ENCODE measurements at places on chromosomes 5 and 9.

- H3K36me3 ChIP-seq, result no peaks in the 10 kb centered on the region
- no peak overlapping the region for H3K27ac ChIP-seq
- no peak overlapping the region for H3K4me3 ChIP-seq
- H3K4me1 ChIP-seq, result peaks cover 2% of the 10 kb centered on the region
- no peak for DNase-seq
These were observed 31.3 kb downstream of the PARP8 start for GRCh38 chr5:50697739-50698138.

DNA sequence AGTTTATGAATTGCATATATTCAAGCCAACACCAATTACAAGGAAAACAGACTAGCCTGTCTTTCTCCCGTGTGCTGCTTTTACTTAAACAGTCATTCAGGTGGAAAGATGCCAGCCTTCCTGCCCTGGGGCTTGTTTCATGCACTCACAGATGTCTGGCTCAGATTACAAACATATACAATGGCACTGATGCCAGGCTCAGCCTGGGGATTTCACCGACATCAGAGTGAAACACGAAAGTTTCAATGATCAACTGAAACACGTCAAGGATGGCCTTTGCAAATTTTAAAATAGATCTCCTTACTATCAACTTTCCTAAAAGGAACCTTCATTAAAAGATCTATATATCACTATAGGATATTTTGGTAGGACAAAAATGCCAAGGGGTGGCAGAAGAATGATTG, 1576.5 kb downstream of the EFNA5 start:
- no peak overlapping the region for H3K4me3 ChIP-seq
- no peak for DNase-seq
- no peaks in the 10 kb centered on the region for H3K27me3 ChIP-seq
- no peaks in the 10 kb centered on the region for H3K4me1 ChIP-seq

- H3K27ac ChIP-seq, result no peak overlapping the region
- H3K4me3 ChIP-seq, result no peak overlapping the region
- H3K4me1 ChIP-seq, result no peaks in the 10 kb centered on the region
- H3K27me3 ChIP-seq, result no peaks in the 10 kb centered on the region
- DNase-seq, result no peak
These were observed 370.1 kb upstream of the TLE4 start for GRCh38 chr9:79201636-79202035.

- no peak overlapping the region for H3K4me3 ChIP-seq
- no peaks in the 10 kb centered on the region for H3K27me3 ChIP-seq
- H3K36me3 ChIP-seq, result no peaks in the 10 kb centered on the region
- DNase-seq, result no peak
These were observed 6.4 kb downstream of the ADAMTS6 start for GRCh38 chr5:65475336-65475735.

GRCh38 chr5:65961633-65962032, 35.3 kb downstream of the ERBIN start:
- H3K27ac ChIP-seq, result no peak overlapping the region
- H3K27me3 ChIP-seq, result no peaks in the 10 kb centered on the region
- DNase-seq, result no peak
- no peak overlapping the region for H3K4me3 ChIP-seq
- no peaks in the 10 kb centered on the region for H3K4me1 ChIP-seq

DNA sequence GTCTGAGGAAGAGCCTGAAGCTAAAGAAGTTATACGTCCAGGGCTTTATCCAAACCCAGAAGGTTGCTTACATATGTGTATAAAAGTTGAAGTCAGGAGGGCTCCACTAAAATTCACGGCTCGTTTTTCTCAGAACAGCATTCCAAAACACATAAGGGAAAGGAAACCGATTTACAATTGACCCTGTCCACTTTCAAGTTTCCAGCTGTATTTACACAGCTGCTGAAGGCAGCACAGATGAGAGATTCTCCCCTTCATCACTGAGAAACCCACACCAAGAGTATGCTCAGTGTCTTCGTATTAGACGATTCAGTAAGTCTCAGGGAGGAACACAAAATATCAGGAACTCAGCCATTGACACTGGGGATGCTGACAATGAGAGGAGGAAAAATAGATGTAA, 5.9 kb upstream of the NREP start:
- H3K36me3 ChIP-seq, result no peaks in the 10 kb centered on the region
- no peak overlapping the region for H3K27ac ChIP-seq
- H3K4me3 ChIP-seq, result no peak overlapping the region
- DNase-seq, result no peak
- no peaks in the 10 kb centered on the region for H3K4me1 ChIP-seq
- H3K27me3 ChIP-seq, result no peaks in the 10 kb centered on the region

- H3K27me3 ChIP-seq, result no peaks in the 10 kb centered on the region
- DNase-seq, result no peak
- H3K4me3 ChIP-seq, result no peak overlapping the region
- H3K4me1 ChIP-seq, result no peaks in the 10 kb centered on the region
- H3K36me3 ChIP-seq, result no peaks in the 10 kb centered on the region
- H3K27ac ChIP-seq, result no peak overlapping the region
These were observed 140.0 kb downstream of the SYK start for GRCh38 chr9:90941661-90942060.

DNA sequence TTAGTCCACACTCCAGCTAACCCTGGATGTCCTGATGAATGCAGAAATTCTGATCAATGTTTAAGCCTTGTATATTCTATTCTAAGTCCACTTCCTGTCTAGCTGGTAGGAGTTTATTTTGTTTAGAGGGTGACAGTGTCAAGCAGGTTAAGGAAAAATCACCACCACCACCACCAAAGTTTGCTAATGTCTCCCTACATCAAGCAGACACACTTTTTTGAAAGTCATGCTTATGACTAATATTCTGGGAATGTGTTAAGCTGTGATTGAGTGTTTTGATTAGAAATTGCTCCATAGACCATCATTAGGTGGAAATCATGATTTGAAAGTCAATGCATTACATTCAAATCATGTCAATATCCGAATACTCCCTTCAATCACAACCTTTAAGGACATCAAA, 1530.1 kb downstream of the MAT2B start:
- H3K36me3 ChIP-seq, result no peaks in the 10 kb centered on the region
- no peaks in the 10 kb centered on the region for H3K4me1 ChIP-seq
- H3K27ac ChIP-seq, result no peak overlapping the region

- H3K4me3 ChIP-seq, result no peak overlapping the region
- no peaks in the 10 kb centered on the region for H3K27me3 ChIP-seq
- DNase-seq, result no peak
- H3K36me3 ChIP-seq, result no peaks in the 10 kb centered on the region
- no peaks in the 10 kb centered on the region for H3K4me1 ChIP-seq
- H3K27ac ChIP-seq, result no peak overlapping the region
These were observed 32.7 kb downstream of the PKD2L2 start for GRCh38 chr5:137921931-137922330.

- DNase-seq, result peak; percentile 66
- peaks cover 13% of the 10 kb centered on the region for H3K4me1 ChIP-seq
- H3K27me3 ChIP-seq, result no peaks in the 10 kb centered on the region
- peaks cover 5% of the 10 kb centered on the region for H3K36me3 ChIP-seq
These were observed 34.0 kb upstream of the PPP1R2B start for GRCh38 chr5:156815988-156816599.

DNA sequence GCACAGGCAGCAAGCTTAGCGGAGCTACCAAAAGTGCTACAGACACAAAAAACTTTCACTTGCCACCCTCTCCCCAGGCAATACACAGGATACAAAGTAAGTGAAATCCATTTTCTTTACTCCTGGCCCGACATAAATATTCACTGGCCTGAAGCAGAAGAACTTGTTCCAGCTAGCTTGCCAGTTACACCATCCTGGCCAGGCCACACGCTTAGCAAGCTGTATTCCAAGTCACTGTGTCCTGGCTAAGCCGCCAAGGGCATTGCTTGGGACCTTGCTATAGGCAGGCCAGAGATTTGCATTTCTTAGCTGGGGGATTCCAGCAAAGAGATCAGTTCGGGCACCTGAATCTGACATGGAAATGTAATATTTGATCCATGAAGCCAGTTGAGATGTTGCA, 71.0 kb upstream of the SLC1A3 start:
- DNase-seq, result no peak
- H3K4me3 ChIP-seq, result no peak overlapping the region
- no peaks in the 10 kb centered on the region for H3K36me3 ChIP-seq
- no peaks in the 10 kb centered on the region for H3K27me3 ChIP-seq
- no peaks in the 10 kb centered on the region for H3K4me1 ChIP-seq

DNA sequence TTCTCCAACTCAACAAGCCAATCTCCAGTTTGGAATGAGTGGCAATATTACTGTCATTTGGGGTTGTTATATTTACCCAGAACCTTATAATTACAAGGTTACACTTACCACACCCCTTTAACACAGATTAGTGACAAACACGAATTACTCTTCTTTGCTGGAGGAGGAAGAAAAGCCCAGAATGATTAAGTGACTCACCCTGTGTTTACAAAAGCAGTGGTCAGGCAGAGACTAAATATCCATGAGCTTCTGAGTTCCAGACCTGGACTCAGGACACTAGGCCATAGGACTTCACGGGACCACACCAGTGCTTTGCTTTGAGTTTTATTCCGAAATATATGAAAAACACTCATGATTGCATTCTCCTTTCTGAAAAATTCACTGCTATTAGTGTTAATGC, 370.8 kb downstream of the TLE1 start:
- no peak overlapping the region for H3K27ac ChIP-seq
- no peak for DNase-seq
- H3K27me3 ChIP-seq, result no peaks in the 10 kb centered on the region

- no peaks in the 10 kb centered on the region for H3K27me3 ChIP-seq
- no peak overlapping the region for H3K27ac ChIP-seq
- H3K4me3 ChIP-seq, result no peak overlapping the region
- no peak for DNase-seq
These were observed 72.5 kb downstream of the CEP120 start for GRCh38 chr5:123350742-123351141.

GRCh38 chr9:114163517-114163951, 8.2 kb downstream of the COL27A1 start:
- no peaks in the 10 kb centered on the region for H3K27me3 ChIP-seq
- DNase-seq, result peak; percentile 60
- H3K4me1 ChIP-seq, result no peaks in the 10 kb centered on the region
- H3K36me3 ChIP-seq, result peaks cover 4% of the 10 kb centered on the region

- H3K4me1 ChIP-seq, result no peaks in the 10 kb centered on the region
- H3K27ac ChIP-seq, result no peak overlapping the region
- no peak overlapping the region for H3K4me3 ChIP-seq
- no peak for DNase-seq
- no peaks in the 10 kb centered on the region for H3K27me3 ChIP-seq
- peaks cover 32% of the 10 kb centered on the region for H3K36me3 ChIP-seq
These were observed 44.4 kb upstream of the ANKDD1B start for GRCh38 chr5:75566710-75567309.

GRCh38 chr5:59521476-59521875, 372.1 kb downstream of the PDE4D start:
- DNase-seq, result no peak
- no peaks in the 10 kb centered on the region for H3K27me3 ChIP-seq
- H3K27ac ChIP-seq, result no peak overlapping the region
- H3K36me3 ChIP-seq, result peaks cover 21% of the 10 kb centered on the region
- H3K4me3 ChIP-seq, result no peak overlapping the region
- H3K4me1 ChIP-seq, result no peaks in the 10 kb centered on the region

GRCh38 chr5:51449026-51449425, 65.8 kb downstream of the ISL1 start:
- H3K4me1 ChIP-seq, result no peaks in the 10 kb centered on the region
- no peaks in the 10 kb centered on the region for H3K36me3 ChIP-seq
- no peak overlapping the region for H3K27ac ChIP-seq
- DNase-seq, result no peak
- no peak overlapping the region for H3K4me3 ChIP-seq

DNA sequence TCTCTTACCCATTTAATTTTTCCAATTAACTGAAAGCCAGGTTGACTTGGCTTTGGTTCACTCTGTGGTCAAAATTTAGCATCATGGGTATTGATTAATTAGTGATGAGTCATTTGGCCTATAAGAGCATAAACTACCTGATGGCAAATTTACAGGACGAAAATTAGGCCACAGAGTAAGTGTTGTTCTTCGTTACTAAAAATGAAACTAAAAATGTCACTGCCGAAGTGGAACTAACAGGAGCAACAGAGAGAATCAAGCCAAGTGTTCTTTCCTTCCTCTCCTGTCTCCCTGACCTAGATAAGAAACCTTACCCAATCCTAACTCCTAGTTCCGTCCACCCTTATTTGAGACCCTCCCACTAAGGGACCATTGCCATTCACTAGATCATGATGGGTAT, 176.9 kb downstream of the RAB3C start:
- no peaks in the 10 kb centered on the region for H3K27me3 ChIP-seq
- DNase-seq, result no peak
- H3K4me3 ChIP-seq, result no peak overlapping the region

DNA sequence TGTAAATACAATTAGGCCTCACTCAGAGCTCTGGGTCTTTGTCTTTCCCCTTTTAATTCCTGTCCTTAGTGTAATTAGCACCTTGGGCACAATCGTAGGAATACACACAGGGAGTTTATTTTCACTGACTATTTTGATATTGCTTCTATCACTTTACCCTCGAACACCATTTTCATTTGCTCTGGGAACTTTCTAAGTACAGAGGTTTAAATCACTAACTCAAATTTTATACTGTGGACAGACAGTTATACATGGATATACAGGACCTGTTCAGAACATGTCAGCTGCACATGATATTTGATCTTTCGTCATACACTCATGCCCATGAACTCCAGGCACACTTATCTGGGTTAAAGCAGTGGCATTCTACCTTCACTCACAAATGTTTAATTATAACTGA, 217.8 kb upstream of the TMEM161B start:
- no peak overlapping the region for H3K27ac ChIP-seq
- no peaks in the 10 kb centered on the region for H3K36me3 ChIP-seq
- no peak overlapping the region for H3K4me3 ChIP-seq
- no peak for DNase-seq

GRCh38 chr5:174281855-174282254, 236.3 kb downstream of the NSG2 start:
- H3K27me3 ChIP-seq, result no peaks in the 10 kb centered on the region
- no peak for DNase-seq
- H3K27ac ChIP-seq, result no peak overlapping the region
- no peaks in the 10 kb centered on the region for H3K36me3 ChIP-seq
- no peaks in the 10 kb centered on the region for H3K4me1 ChIP-seq
- no peak overlapping the region for H3K4me3 ChIP-seq

Data from H9 (cell line).